ENCODE measurements at places on chromosomes 4 and X.

- DNase-seq: no peak
Measured at GRCh38 chr4:105558277-105558676, 5.9 kb downstream of the ARHGEF38 start.

DNA sequence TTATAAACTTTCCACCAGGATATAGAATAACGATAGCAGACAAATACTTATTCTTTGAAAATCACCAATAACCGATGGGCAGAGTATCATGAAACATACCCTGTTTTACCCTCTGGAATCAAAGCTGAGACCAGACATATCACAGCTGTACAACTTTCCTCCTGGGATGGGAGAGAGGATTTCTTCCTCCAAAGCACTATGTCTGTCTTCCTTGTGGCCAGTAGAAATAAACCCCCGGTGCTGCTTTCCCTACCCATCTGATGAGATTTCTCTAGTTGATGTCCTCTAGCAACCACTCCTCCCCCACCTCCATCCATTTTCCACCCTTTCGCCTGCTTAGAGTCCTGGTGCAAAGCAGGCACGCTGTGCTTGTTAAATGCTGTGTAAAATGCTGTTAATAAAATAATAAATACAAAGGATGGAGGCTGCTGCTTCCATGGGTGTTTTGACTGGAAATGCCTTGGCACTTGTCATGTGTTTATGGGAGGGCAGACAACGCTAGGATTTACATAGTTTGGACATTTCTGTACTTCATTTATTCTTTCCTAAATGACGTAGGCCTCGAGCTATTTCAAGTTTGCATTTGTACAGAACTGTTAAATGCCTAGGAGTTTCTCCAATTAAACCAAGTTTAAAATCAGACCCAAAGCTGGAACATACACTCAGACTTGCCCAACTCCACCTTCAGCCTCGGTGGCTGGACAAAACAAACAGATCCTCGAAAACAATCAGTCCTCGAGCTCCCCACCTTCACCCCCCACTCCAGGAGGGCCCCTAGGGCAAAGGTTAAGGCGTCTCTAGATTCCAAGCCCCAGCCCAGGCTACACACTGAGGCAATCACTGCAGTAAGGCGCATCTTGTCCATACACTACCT lies 10.1 kb downstream of the BCOR start:
- no peak for DNase-seq

GRCh38 chr4:36173905-36174304 lies 70.4 kb downstream of the ARAP2 start:
- DNase-seq: no peak

- DNase-seq: no peak
Measured at GRCh38 chrX:11367609-11368430, 74.6 kb downstream of the AMELX start.

GRCh38 chr4:141066690-141067089 lies 66.6 kb downstream of the RNF150 start:
- no peak for DNase-seq

DNA sequence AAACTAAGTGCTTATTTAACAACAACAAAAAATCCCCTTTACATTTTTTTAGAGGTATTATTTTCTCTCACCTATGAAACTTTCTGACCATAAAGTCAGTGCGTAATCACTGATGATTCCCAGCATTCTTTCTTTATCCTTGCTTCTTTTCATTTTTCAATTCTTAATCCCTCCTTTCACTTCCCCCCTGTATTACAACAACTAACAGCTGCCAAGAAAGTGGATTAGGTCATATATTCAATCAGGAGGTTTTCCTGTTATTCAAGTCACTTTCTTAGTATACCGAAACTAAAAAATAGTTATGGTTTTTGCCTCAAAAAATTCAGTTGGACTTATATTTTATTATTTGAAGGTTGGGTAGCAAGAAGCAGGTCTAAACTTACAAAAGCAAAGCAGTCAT lies 2.1 kb upstream of the STAP1 start:
- DNase-seq: no peak

DNA sequence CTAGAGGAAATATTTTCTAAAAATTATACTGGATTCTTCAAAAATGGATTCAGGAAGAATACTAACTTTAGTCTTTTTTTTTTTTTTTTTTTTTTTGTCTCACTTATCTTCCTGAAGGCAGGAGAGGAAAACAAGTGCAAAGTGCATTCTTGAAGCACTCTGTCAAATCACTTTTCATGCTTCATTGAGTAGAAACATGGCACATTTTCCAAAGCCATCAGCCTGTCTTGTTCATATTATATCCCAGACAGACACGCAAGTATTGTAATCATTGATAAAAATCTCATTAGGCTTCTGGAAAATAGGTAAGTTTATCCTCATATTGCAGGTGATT lies 1.2 kb downstream of the BBS12 start:
- DNase-seq: no peak

GRCh38 chrX:10157032-10157341 lies 212 bp downstream of the CLCN4 start:
- no peak for DNase-seq

DNA sequence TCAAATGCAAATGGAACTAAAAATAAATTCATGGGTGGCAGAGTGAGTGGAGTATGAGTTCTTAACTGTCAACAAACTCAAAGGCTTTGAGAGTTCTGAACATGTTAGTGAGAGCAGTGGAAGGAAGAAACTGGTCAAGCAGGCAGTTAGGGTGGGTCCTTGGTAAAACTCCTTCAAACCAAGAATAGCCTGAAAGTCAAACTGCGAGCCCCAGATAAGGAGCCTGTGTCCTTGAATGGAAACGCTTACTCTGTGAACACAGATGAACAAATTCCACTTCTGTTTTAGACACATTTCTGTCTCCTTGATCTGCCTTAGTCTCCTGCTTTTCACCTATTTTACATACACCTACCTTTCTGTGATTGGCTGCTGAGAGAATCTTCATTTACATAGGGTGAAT lies 129.4 kb upstream of the PCDH18 start:
- no peak for DNase-seq

GRCh38 chrX:43745938-43746721 lies 90.0 kb downstream of the MAOA start:
- DNase-seq: no peak

DNA sequence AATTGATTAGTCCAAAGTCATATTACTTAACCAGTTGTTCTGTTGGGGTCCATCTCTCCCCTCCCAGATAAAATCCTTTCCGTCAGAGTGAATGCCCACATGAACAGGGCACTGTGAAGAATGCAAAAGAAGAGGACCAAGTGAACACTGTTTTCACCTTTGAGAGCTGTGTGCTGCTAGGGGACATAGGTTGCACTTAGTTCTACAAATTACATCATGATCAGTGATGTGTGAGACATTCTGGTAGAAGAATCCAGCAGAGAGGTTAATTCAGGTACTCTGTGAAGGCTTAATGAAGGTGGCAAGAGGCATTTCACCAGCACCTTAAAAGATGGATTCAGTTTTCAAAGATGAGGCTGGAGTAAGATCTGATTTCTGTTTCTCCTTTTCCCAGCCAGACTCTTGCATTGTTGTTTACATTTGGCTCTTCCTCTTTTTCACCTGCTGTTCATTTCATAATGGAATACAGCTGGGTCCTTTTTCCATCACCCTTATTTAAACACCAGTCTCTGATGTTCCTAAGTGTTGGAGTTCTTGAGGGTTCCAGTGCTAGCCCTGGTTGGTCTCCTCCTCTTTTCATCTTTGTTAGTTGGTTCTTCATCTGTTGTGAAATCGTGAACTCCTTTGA lies 10.9 kb downstream of the GAB1 start:
- DNase-seq: no peak

DNA sequence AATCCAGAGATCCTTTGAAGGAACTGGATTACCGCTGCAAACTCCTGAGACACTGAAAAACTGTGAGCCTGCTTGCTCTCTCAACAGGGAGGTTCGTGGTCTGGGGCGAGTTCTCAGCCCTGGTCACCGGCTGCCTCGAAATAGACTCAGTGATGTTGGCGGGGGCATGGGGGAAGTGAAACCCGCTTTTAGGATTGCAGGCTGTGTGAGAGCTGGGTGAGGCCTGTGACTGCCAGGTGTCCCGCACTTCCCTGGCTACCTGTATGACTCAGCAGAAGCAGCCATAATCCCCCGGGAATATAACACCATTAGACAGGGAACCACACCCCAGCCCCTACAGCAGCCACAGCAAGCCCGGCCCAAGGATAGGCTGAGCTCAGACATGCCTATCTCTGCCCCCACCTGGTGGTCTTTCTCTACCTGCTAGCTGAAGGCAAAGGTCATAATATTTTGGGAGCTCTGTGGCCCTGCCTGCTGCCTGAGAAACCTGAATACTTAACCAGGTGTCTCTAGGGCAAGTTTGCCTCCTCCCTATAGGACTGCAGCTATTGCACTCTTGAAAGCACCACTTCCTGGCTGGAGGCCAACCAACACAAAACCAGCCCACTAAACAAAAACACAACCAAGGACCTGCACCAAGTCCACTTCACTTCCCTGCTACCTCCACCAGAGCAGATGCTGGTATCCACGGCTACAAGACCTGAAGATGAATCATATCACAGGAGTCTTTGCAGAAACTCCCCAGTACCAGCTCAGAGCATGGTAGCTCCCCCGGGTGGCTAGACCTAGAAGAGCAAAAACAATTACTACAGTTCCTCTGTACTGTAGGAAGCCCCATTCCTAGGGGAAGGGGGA lies 202.0 kb downstream of the RRAGB start:
- DNase-seq: no peak

GRCh38 chr4:9989918-9990635 lies 31.2 kb downstream of the SLC2A9 start:
- no peak for DNase-seq
